Naive thymus-derived CD4-positive, alpha-beta T cell (primary cell): ENCODE measurements at places on chromosomes 2 and 18. TPM values are rescaled to one million over a fixed set of nuclear protein-coding genes. Genes with fewer than 3 reads are reported as not detected.

DNA sequence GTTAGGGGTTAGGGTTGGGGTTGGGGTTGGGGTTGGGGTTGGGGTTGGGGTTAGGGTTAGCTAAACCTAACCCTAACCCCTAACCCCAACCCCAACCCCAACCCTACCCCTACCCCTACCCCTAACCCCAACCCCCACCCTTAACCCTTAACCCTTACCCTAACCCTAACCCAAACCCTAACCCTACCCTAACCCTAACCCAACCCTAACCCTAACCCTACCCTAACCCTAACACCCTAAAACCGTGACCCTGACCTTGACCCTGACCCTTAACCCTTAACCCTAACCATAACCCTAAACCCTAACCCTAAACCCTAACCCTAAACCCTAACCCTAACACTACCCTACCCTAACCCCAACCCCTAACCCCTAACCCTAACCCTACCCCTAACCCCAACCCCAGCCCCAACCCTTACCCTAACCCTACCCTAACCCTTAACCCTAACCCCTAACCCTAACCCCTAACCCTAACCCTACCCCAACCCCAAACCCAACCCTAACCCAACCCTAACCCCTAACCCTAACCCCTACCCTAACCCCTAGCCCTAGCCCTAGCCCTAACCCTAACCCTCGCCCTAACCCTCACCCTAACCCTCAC is 24.1 kb upstream of the RABL2A start:
- DNase-seq, result no peak

DNA sequence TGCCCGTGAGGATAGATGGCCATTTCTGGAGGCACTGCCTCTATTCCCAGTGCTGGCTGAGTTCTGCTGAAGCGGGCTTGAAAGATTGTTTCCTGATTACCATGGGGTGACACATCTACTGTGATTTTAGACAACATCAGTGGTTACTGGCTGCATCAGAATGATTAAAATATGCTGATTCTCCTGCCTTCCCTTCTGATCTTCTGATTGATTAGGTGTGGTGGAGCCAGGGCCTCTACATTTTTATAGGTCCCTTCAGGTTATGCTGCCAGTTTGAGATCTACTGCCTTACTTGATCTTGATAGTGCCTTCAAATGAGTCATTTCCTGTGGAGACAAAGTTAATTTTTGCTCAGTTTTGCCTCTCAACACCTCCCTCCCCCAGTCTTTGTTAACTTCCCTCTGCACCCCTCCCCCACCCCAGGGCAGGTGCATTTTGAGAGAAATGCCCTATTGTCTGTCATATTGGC is 31.6 kb upstream of the SNORC start:
- DNase-seq, result no peak

Gene ABHD1
- total RNA-seq, result 1.5 TPM

GRCh38 chr2:85791704-85792565 is 38.1 kb downstream of the ATOH8 start:
- no peak for DNase-seq

DNA sequence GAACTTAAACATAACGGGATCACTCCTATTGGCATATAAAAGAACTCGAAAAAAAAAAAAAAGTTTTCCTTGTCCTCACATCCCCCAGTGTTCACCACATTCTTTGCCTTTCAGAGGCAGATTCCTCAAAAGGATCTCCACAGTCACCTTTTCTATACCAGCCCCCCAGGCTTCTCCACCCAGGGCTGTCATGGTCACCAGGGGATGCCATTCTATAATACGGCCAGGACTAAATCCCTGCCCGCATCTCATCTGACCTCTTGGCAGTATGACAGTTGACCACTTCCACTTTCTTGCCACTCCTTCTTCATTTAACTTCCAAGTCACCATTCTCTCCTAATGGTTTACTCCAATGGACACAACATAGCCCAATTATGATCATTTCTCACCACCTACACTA is 29.3 kb downstream of the SOS1 start:
- DNase-seq, result no peak

GRCh38 chr18:28372186-28372585 is 195.3 kb upstream of the CDH2 start:
- DNase-seq, result no peak

Gene RNASEH1
- total RNA-seq, result 23.9 and 25.5 TPM in 2 replicates

Gene CFAP53
- 0.19 and 0.41 TPM in 2 replicates for total RNA-seq

- no peak for DNase-seq
These were observed 108.8 kb downstream of the SLC4A3 start for GRCh38 chr2:219736209-219736608.

Gene STARD6
- total RNA-seq, result not detected

Gene PRLH
- not detected for total RNA-seq

- DNase-seq, result no peak
These were observed 8.7 kb upstream of the WIPF1 start for GRCh38 chr2:174606336-174606735.

GRCh38 chr2:241224851-241225438 is 36.5 kb downstream of the ANO7 start:
- no peak for DNase-seq

- DNase-seq, result no peak
These were observed 21.6 kb upstream of the AGFG1 start for GRCh38 chr2:227450311-227450841.

Gene FOSL2
- 251 TPM for total RNA-seq

Gene SULT1C2
- not detected for total RNA-seq

Gene PKDCC
- total RNA-seq, result not detected in 2 replicates

Gene COPS8
- total RNA-seq, result 37.7 TPM

- no peak for DNase-seq
These were observed 3.7 kb upstream of the LRRFIP1 start for GRCh38 chr2:237623428-237624403.
